ENCODE measurements at places on chromosomes 1 and 21. TPM values are rescaled to one million over a fixed set of nuclear protein-coding genes. Genes with fewer than 3 reads are reported as not detected.

- no peak for DNase-seq
These were observed 288.0 kb downstream of the HMCN1 start for GRCh38 chr1:186022184-186022583.

The IGSF3 gene
- 32.4 TPM for total RNA-seq

- no peak for DNase-seq
These were observed 30.6 kb downstream of the RABIF start for GRCh38 chr1:202858331-202858730.

DNA sequence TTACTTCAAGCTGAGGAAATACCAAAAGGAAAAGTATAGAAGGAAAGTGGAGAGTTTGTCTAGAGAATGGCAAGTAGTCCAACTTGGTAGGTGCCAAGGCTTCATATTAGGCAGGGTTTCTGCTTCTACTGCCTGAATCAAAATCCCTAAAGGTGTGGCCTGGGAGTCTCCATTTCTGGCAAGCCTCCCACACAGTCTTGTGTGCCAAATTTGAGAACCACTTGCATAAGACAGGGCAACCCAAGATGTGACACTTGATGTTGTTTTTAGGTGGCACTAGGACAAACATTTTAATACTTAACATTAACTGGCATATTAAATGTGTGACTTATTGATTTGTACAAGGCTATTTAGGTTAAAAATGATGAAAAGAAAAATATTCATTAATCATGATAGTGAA is 60.1 kb downstream of the ATG4C start:
- no peak for DNase-seq

- DNase-seq: no peak
These were observed 35.2 kb upstream of the B3GALT2 start for GRCh38 chr1:193221651-193222050.

DNA sequence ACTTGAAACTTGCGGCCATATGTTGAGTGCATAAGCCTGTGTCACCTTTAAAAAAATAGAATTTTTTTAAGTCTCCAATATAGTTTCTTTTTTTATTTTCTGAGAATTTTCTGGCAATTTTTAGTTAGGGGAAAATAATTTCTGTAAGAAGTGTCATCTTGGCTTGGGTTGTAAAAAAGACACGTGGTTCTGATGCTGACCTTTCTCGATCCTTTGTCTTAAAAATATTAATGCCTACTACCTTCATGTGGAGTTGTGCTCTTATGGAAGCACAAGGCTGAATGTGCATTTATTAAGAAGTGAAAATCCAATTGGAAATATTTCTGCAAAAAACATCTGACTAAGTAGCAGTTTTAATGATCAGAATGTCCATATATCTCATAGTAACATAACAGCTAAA is 3.5 kb downstream of the ELAVL4 start:
- no peak for DNase-seq

The TMCC2 gene
- total RNA-seq: 9.5 TPM

DNA sequence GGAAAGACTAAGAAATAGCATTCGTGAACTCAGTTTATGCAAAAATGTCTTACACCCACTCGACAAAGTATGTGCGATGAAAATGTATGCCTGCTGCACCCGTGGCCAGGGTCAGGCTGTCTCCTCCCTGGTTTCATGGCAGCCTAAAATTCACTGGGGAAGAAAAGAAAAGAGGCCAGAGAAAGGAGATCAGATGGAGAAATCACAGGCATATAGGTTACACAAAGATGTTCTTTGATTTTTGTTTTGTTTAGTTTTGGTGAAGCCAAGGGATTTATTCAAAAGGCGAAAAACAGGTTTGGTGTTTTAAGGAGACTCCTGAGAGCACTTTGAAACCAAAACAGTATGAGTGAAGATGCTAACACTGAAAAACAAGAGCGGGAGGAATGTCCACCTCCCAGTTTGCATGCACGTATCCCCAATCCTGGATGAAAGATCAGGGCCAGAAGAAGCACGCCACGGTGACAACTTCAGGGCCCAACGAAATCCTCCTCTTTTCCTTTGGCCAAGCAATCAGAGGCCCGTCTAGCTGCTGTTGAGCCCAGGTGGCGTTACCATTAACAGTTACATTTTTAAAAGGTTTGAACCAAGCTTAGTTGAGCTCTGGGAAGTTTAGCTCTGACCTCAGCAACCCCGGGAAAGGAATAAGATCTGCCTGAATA is 992 bp upstream of the SSX2IP start:
- DNase-seq: no peak

GRCh38 chr1:16905868-16906702 is 10.3 kb downstream of the RNU1-2 start:
- DNase-seq: no peak

The CD1E gene
- not detected for total RNA-seq

The NECTIN4 gene
- total RNA-seq: 1.7 TPM

GRCh38 chr1:154760469-154760933 is 109.6 kb downstream of the KCNN3 start:
- DNase-seq: peak; percentile 87

The FPGT gene
- 3.9 TPM for total RNA-seq

DNA sequence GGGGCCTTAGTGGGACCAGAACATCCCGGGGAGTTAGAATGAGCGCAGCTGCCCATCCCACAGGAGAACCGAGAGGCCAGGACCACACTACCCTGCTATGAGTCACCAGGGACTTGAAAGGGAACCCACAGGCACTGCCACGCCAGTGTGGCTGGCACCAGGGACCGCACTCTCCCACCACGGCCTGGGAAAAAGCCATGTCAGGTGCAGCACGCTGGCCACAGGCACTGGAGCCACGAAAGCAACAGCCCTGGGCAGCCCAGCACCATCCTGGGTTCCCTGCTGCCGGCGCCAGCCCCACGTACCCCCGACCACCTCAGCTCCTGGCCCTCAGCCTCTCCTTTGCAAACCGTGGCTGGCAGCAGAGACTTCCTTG is 14.1 kb upstream of the TMEM240 start:
- DNase-seq: no peak

The PALMD gene
- 0.09 TPM for total RNA-seq

The EFCAB14 gene
- total RNA-seq: 38.4 TPM

The TSSK3 gene
- total RNA-seq: 1.7 TPM

The NHLH1 gene
- total RNA-seq: 0.70 TPM

DNA sequence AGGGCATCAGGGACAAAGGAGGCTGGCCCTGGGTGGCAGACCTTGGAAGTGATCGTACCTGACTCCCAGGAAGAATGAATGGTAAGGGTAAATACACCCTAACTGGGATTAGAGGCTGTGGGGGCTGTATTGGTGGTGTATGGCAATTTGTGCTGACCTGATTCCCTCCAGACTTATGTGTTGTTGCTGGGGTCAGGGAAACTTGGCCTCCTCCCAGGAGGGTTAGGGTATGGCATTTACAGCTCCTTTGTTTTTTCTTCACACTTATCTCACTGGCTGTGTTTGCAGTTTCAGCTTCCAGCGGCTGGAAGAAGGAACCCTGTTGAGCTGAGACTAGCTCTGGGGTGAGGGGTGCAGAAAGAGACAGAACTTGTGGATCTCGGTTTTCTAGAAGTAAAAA is 8.2 kb downstream of the VANGL1 start:
- peak; percentile 23 for DNase-seq

- no peak for DNase-seq
These were observed 16.2 kb downstream of the EDN2 start for GRCh38 chr1:41468122-41468762.

The MAN1C1 gene
- 10.4 TPM for total RNA-seq

The FCRL4 gene
- not detected for total RNA-seq

DNA sequence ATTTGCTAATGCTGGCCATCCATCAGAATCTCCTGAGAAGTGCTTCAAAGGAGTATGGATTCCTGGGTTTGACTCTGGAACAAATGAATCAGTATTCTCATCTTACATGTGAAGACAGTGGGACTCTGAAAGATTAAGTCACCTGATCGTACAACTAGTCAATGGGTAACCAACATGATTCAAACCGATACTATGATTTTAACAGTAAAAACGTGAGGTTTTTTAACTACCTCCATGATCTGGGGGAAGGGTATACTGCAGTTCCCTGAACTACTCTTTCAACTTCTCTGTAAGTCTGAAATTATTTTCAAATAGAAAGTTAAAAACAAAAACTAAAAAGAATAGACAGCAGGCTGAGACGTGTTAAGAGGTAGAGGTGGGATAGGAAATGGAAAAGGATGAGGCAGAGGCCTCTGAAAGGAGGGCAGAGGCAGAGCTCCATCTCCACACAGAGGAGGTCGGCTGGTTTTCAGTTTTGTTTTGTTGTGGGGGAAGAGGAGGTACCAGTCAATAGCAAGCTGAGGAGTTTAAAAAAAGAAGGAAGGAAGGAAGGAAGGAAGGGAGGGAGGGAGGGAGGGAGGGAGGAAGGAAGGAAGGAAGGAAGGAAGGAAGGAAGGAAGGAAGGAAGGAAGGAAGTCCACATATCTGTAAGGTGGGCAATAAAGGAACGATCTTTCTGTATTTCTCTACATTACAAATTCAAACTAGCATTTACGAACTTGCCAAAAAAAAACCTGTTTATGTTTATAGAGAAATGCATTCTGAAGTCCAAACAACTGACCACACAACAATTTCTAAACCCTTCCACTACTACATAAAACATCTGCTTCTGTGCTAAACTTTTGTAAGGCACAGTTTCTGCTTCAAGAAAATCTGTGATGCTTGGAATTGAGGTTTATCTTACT is 213.1 kb downstream of the RERE start:
- DNase-seq: no peak

DNA sequence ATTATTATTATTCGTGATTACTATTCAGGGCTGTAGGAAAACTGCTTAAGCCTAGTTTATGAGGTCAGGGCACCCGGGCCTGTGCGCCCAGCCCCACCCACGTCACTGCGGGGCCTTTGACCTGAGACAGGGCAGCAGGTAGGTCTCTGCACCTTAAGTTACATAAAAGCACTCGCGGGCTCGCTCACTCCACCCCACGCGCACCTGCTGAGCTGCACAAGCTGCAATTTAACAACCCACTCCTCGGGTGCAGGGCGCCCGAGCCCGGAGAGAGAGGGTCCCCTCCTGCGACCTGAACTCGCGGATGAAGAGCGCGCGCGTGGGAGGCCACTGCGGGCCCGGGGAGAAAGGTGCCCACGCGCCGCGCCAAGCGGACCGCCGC is 477 bp downstream of the ICMT start:
- DNase-seq: no peak

The LCE2A gene
- not detected for total RNA-seq

GRCh38 chr1:13830616-13831280 is 130.8 kb downstream of the PRDM2 start:
- DNase-seq: no peak

- peak; percentile 64 for DNase-seq
These were observed 6.9 kb downstream of the PINK1 start for GRCh38 chr1:20640183-20640597.

The LIN9 gene
- 10.4 TPM for total RNA-seq

DNA sequence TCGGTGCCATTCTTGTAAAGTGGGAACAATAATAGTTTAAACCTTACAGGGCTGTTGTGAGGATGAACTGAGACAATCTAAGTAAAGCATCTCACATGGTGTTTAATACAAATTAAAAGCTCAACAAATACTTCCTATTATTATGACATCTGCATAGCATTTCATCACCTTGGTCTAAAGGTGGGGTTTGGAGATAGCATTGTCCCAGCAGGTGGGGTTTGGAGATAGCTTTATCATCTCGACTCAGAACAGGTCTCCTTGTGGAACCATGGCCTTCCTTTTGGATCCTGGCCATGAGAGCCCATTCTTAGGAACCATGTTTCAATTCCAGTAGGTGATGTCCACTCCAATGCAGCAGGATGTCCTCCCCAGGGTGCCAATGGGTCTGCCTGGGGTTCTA is 20.6 kb upstream of the C8B start:
- DNase-seq: no peak

- DNase-seq: peak; percentile 70
These were observed 73.2 kb upstream of the ABCG1 start for GRCh38 chr21:42145569-42146272.

- no peak for DNase-seq
These were observed 49.2 kb upstream of the SARS1 start for GRCh38 chr1:109164538-109164937.

The FCRL2 gene
- not detected for total RNA-seq

DNA sequence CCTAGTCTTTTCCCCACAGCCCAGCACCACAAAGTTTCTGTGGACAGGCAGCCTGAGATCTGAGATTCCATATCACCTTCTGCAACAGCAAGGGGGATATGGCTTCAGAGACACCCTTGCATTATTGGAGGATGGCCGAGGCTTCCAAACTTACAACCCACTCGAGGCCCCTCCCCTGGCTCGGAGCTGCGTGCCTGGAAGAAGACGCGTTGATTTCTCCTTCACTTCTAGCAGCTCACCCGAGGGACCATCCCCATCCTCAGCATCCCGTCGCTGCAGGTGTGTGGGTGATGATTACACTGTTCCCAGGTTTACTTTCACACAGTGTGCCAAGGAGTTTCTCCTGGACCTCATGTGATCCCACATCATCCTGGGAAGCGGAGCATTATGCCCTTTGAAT is 277.9 kb downstream of the MATN1 start:
- DNase-seq: no peak

The XCL2 gene
- not detected for total RNA-seq

The SERTAD4 gene
- 2.7 TPM for total RNA-seq

The ZBTB8OS gene
- total RNA-seq: 60.5 TPM

- DNase-seq: no peak
These were observed 540.9 kb downstream of the LMO4 start for GRCh38 chr1:87869567-87869966.

The RPTN gene
- total RNA-seq: not detected

The MMP23B gene
- total RNA-seq: 20.0 TPM

The IFI44L gene
- 0.53 TPM for total RNA-seq

DNA sequence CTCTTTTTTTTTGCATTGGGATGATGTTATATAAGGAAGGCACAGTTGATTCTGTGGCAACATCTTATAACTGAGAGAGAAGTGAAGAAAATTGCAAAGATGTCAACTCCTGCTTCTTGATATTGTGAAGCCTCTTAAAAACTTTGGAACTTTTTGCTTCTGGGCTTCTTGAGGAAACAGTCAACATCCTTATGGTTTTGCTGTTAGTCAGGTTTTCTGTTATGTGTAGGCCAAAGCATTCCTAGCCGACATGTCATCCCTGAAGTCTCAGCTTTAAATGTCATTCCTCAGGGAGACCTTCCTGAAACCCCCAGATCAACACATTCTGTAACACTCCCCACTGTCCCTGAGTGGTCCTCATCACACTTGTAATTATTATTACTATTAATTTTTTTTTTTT is 12.6 kb downstream of the FALEC start:
- DNase-seq: no peak

The PHLDA3 gene
- 59.7 TPM for total RNA-seq

- no peak for DNase-seq
These were observed 461.9 kb upstream of the RGS18 start for GRCh38 chr1:191696354-191696753.

The SLAMF7 gene
- total RNA-seq: not detected

Data from WTC11 (cell line).